ENCODE measurements at places on chromosomes 1 and 21.
A peak's percentile ranks its signal among the peaks of the same experiment; 100 is the strongest.

- H3K36me3 ChIP-seq, result no peaks in the 10 kb centered on the region
- DNase-seq, result peak; percentile 81
- H3K4me1 ChIP-seq, result peaks cover 10% of the 10 kb centered on the region
- no peak overlapping the region for H3K4me3 ChIP-seq
- H3K27ac ChIP-seq, result no peak overlapping the region
- no peaks in the 10 kb centered on the region for H3K27me3 ChIP-seq
These were observed 164.6 kb downstream of the ACTL8 start for GRCh38 chr1:17919525-17920439.

- DNase-seq, result no peak
- H3K4me1 ChIP-seq, result peaks cover 26% of the 10 kb centered on the region
- peaks cover 16% of the 10 kb centered on the region for H3K36me3 ChIP-seq
- H3K27me3 ChIP-seq, result no peaks in the 10 kb centered on the region
- peak overlapping the region; percentile 99 for H3K27ac ChIP-seq
These were observed 1.5 kb downstream of the S100PBP start for GRCh38 chr1:32818804-32819541.

DNA sequence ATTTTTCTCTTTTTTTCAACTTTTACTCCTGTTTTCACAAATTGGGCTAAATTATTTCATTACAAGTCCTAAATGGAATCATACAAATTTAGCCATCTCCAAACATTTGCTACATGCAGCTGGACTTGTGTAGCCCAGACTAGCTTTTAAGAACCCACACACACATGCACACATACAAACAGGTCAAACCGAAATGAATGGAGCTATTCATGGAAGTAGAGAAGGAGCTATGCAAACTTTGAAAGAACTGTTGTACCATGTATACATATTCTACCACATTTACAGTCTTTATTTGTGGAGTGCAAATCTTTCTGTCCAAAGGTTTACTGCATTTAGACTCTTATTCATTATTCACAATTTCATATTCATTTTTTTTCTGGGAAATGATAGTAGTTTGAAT is 189.1 kb upstream of the RNPC3 start:
- H3K27me3 ChIP-seq, result no peaks in the 10 kb centered on the region
- no peaks in the 10 kb centered on the region for H3K4me1 ChIP-seq
- DNase-seq, result no peak
- H3K4me3 ChIP-seq, result no peak overlapping the region

GRCh38 chr1:17674726-17675500 is 80.2 kb upstream of the ACTL8 start:
- H3K4me1 ChIP-seq, result peaks cover 11% of the 10 kb centered on the region
- H3K27ac ChIP-seq, result no peak overlapping the region
- no peaks in the 10 kb centered on the region for H3K27me3 ChIP-seq
- DNase-seq, result no peak
- H3K4me3 ChIP-seq, result no peak overlapping the region

- no peak overlapping the region for H3K27ac ChIP-seq
- DNase-seq, result no peak
- no peaks in the 10 kb centered on the region for H3K36me3 ChIP-seq
- no peaks in the 10 kb centered on the region for H3K27me3 ChIP-seq
These were observed 14.1 kb upstream of the IL10 start for GRCh38 chr1:206786212-206786886.

GRCh38 chr1:38137164-38137563 is 90.6 kb upstream of the POU3F1 start:
- peaks cover 33% of the 10 kb centered on the region for H3K27me3 ChIP-seq
- no peak overlapping the region for H3K4me3 ChIP-seq
- H3K4me1 ChIP-seq, result peaks cover 46% of the 10 kb centered on the region
- no peaks in the 10 kb centered on the region for H3K36me3 ChIP-seq

DNA sequence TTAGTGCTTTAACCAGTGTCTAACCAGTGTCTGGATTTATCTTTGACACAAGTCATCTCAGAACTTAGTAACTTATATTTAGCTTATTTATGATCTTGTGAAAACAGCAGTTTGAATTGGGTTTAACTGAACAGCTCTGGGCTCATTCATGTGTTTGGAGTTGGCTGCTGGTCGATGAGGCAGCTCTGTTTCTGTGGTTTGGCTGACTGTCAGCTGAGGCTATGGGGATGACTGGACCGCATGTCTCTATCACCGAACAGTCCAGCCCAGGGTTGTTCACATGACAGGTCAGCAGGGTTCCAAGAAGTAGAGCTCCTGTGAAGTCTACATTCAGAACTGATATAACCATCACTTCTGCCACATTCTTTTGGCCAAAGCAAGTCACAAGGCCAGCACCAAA is 29.1 kb upstream of the C21orf91 start:
- no peaks in the 10 kb centered on the region for H3K27me3 ChIP-seq
- no peaks in the 10 kb centered on the region for H3K4me1 ChIP-seq
- H3K4me3 ChIP-seq, result no peak overlapping the region

DNA sequence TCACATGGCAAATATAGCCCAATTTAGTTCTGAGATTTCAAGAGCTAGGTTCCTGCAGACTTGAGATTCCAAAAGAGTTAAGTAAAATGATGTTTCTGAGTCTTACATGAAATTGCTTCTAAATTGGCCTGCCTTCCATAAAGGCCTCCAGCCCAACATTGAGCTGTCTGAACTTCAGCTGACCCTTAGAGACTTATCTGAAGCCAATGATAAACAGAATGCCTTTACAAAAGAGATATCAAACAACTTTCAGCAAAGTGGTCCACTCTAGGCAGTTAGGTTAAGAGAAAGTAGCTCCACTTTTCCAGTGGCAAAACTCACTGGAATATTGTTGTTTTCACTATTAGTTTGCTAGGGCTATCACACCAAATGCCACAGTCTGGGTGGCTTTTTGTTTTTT is 6.3 kb upstream of the RC3H1 start:
- H3K27ac ChIP-seq, result no peak overlapping the region
- no peaks in the 10 kb centered on the region for H3K4me1 ChIP-seq
- H3K27me3 ChIP-seq, result peaks cover 47% of the 10 kb centered on the region
- no peak overlapping the region for H3K4me3 ChIP-seq

GRCh38 chr1:85584923-85585322 is 4.4 kb downstream of the CCN1 start:
- peaks cover 21% of the 10 kb centered on the region for H3K36me3 ChIP-seq
- no peaks in the 10 kb centered on the region for H3K27me3 ChIP-seq
- H3K4me3 ChIP-seq, result no peak overlapping the region

DNA sequence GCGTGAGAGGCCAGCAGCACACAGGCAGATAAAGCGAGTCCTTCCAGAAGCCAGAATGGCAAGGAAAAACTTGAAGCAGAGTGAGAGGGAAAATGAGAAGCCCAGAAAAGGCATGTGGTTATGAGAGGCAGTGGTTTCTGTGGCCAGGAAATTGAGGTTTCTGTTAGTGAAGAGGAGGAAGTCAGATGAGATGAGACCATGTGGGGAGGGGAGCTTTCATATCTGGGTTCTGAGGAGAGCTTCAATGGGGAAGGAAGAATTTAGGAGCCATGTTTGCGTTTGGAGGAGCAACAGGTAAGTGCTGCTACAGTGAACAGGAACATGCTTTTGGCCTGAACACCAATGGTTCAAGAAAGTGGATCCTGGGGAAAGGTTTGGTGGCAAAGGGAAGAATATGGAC is 6.1 kb upstream of the CD1A start:
- H3K27me3 ChIP-seq, result no peaks in the 10 kb centered on the region
- H3K4me3 ChIP-seq, result no peak overlapping the region
- DNase-seq, result no peak

- H3K36me3 ChIP-seq, result no peaks in the 10 kb centered on the region
- no peaks in the 10 kb centered on the region for H3K27me3 ChIP-seq
- DNase-seq, result peak; percentile 61
- no peak overlapping the region for H3K4me3 ChIP-seq
- peaks cover 26% of the 10 kb centered on the region for H3K4me1 ChIP-seq
These were observed 1.1 kb downstream of the KRTAP10-12 start for GRCh38 chr21:44697811-44698734.

GRCh38 chr1:101194746-101195145 is 42.1 kb upstream of the S1PR1 start:
- DNase-seq, result no peak
- H3K36me3 ChIP-seq, result no peaks in the 10 kb centered on the region
- no peak overlapping the region for H3K27ac ChIP-seq
- H3K4me1 ChIP-seq, result no peaks in the 10 kb centered on the region
- H3K27me3 ChIP-seq, result no peaks in the 10 kb centered on the region

DNA sequence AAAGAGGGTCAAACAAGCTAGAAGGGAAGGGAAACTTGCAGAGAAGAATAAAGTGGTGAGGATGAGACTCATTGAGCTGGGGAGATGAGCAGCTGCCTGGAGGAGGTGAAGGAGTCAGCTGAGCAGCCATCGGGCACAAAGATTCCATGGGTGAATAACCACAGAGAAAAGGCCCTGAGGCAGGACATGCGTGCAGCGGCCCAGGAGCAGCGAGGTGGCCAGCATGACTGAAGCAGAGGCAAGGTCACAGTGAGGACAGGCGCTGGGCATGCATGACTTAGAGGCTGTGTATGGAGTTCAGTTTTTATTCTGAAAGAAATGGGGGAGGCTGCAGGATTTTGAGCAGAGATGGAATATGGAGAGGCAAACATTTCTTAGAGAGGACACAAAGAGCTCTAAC is 24.9 kb downstream of the OLFML2B start:
- H3K27me3 ChIP-seq, result no peaks in the 10 kb centered on the region
- H3K27ac ChIP-seq, result no peak overlapping the region
- no peak overlapping the region for H3K4me3 ChIP-seq
- H3K36me3 ChIP-seq, result no peaks in the 10 kb centered on the region

- H3K4me3 ChIP-seq, result no peak overlapping the region
- H3K27me3 ChIP-seq, result no peaks in the 10 kb centered on the region
- H3K4me1 ChIP-seq, result peaks cover 5% of the 10 kb centered on the region
- peak; percentile 31 for DNase-seq
These were observed 41.3 kb downstream of the RERE start for GRCh38 chr1:8776104-8776503.

DNA sequence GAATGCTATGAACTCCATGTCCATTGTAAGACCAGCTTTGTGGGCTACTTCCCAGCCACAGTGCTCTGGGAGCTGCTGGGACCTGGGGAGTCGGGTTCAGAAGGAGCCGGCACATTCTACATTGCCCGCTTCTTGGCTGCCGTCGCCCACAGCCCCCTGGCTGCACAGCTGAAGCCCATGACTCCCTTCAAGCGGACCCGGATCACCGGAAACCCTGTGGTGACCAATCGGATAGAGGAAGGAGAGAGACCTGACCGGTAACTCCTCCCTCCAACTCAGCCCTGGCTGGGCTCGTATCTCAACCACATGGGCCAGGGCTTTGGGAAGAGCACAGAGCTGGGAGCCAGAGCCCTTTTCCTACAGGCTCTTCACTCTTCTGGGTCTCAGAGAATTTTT is 15.4 kb downstream of the MOV10 start:
- H3K4me3 ChIP-seq, result no peak overlapping the region
- no peaks in the 10 kb centered on the region for H3K27me3 ChIP-seq
- H3K36me3 ChIP-seq, result no peaks in the 10 kb centered on the region
- no peak overlapping the region for H3K27ac ChIP-seq

DNA sequence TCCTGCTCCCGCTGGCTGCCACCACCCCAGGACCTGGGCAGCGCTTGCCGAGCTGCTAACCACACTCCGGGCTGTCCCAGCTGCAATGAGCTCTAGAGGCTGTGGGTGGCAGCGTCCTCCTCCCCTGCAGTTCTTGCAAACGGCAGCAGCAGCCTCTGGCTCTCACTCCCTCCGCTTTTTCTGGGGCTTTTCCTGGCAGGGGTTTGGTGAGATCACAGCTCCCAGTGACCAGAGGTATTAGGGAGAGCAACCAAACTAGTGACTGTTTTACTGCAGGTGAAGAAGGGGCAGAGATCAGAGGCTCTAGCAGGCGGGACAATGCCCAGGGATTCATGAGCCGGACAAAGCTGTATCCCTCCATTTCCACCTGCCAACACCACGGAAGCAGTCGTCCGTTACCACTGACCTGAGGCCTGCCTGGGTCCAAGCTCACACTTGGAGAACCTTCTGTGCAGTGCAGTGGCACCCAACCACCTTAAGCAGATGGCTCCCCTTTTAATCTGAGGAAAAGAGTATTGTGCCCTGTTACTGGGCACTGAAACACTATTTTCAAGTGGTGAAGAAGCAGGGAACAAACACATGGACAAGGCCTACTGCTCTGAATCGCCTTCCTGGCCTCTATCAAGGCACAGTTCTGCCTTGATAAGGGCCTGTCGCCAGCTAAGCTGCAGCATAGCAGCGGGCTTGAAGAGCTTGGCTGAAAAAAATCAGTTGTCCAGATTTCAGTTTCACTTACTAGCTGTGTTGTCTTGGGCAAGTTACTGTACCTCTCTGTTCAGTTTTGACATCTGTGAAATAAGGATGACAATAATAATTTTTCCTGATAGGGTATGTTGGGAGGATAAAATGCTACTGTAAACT is at the start of gene F5:
F5 (minus strand) TSS at position 87 of the 861 bp plus-strand sequence. CDS start 95 bp downstream, outside the sequence.
- H3K36me3 ChIP-seq, result no peaks in the 10 kb centered on the region
- H3K4me3 ChIP-seq, result peak within 1 kb of the TSS; percentile 31
- DNase-seq, result peak; percentile 92
- H3K4me1 ChIP-seq, result peaks cover 4% of the 10 kb centered on the region
- H3K27ac ChIP-seq, result no peak within 1 kb of the TSS
- no peaks in the 10 kb centered on the region for H3K27me3 ChIP-seq

DNA sequence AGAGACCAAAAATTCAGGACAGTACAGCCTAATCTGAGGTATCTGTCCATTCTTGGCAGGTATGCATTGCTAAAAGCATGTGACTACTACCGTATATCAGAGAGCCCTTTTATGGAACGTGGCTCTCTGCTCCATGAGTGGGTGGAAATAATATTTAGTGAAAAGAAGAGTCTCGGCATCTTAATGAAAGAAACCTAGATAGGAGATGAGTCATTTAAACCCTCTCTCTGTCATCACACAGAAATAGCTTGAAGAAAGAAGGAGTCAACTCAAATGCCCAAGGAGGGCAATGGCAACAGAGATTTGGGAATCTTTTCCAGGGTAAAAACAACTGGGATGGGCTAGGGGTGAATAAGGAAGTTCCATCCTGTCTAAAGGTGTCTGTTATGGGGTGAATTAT is 528.2 kb downstream of the SMYD3 start:
- no peaks in the 10 kb centered on the region for H3K4me1 ChIP-seq
- no peaks in the 10 kb centered on the region for H3K27me3 ChIP-seq
- DNase-seq, result no peak

- H3K4me1 ChIP-seq, result no peaks in the 10 kb centered on the region
- H3K27ac ChIP-seq, result no peak overlapping the region
- H3K36me3 ChIP-seq, result no peaks in the 10 kb centered on the region
These were observed 29.7 kb downstream of the HEYL start for GRCh38 chr1:39609618-39610331.

DNA sequence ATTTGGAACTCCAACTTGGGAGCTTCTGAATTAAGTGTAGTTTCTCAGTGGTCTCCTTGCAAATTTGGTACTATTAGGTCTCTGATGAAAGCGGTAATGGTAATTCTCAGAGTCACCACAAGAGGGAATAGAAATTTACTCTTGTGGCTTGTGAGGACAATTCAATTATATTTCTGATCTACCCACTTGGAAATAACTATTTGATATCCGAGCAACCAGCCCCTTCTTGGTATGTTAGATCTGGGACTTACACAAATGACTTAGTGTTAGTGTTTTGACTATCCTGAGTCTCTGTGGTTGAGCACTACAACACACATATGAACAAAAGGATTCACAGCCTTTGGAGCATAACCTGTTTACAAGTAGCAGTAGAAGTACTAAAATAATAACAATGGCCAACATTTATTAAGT is 68.1 kb downstream of the RPS6KA1 start:
- no peak overlapping the region for H3K27ac ChIP-seq
- no peaks in the 10 kb centered on the region for H3K4me1 ChIP-seq
- no peak overlapping the region for H3K4me3 ChIP-seq
- H3K27me3 ChIP-seq, result no peaks in the 10 kb centered on the region
- DNase-seq, result peak; percentile 79
